Activated CD8-positive, alpha-beta memory T cell treated with anti-CD3 and anti-CD28 coated beads for 1 hour (primary cell): ENCODE measurements at places on chromosomes 4 and X.

- DNase-seq = no peak
Observed at GRCh38 chrX:84240848-84241565, 53.0 kb upstream of the RPS6KA6 start.

GRCh38 chrX:39577985-39578869 is 519.5 kb downstream of the BCOR start:
- DNase-seq = peak; percentile 2

GRCh38 chr4:156230176-156230575 is 276.5 kb upstream of the CTSO start:
- DNase-seq = no peak

DNA sequence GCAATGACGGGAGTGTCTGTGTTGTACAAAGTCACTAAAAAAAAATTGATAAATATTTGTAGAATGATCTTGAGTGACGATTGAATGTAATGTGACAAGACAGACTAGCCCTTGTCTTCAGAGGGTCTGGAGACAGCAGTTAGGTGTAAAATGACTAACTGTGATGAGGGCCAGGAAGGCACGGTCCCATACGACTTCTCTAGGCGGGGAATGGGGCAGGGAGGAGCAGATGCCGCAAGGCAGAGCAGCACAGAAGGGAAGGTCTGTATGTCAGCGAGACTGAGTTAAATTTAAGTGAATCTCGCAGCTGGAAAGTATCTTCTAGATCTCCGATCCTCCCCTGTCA is 405 bp downstream of the CENPE start:
- no peak for DNase-seq

DNA sequence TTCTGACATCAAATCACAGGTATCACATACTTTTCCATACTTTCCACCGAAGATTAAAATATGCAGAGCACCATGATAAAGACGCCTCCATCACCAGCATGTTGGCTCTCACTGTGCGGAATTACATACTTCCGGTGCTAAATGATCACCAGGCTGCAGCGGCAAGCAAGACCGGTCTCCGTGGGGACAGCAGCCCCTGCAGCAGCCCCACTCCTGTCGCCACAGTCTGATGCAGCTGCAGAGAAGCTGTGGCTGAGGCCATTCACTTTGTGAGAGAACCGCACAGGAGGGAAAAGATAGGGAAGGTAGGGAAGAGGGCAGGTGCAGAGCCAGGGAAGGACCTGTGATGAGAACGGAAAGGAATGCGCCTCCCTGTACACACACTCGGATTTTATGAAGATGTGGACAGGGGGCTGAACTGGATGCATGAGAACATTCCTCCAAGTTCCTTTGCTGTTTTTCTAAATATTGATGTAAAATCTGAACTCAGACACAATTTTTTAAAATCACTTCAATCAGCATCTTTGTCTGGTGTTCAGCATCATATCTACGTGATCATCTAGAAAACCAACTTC is 38.3 kb downstream of the AFAP1 start:
- DNase-seq = no peak

GRCh38 chrX:131818297-131818936 is 204.7 kb upstream of the STK26 start:
- DNase-seq = no peak

GRCh38 chr4:89439533-89439932 is 131.9 kb upstream of the GPRIN3 start:
- DNase-seq = no peak

DNA sequence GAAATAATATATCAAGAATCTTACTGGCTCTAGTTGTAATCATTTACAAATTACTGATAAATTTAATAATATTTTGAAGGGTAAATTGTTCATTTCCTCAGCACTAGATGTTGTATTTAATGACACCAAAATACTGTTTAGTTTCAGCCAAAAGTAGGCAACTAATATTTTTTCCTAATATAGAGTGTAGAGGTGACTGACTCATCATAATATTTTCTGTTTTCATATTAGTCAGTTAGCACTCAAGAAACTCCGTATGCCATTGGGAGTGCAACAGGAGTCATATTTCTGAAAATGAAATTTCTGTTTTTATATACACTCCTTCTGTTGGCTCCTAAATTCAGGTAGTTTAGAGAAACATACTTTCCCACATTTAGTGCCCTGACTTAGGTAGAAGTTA is 36.6 kb upstream of the PTPN13 start:
- no peak for DNase-seq
